ENCODE measurements at places on chromosomes 5 and 9. TPM values are rescaled to one million over a fixed set of nuclear protein-coding genes. Genes with fewer than 3 reads are reported as not detected.

DNA sequence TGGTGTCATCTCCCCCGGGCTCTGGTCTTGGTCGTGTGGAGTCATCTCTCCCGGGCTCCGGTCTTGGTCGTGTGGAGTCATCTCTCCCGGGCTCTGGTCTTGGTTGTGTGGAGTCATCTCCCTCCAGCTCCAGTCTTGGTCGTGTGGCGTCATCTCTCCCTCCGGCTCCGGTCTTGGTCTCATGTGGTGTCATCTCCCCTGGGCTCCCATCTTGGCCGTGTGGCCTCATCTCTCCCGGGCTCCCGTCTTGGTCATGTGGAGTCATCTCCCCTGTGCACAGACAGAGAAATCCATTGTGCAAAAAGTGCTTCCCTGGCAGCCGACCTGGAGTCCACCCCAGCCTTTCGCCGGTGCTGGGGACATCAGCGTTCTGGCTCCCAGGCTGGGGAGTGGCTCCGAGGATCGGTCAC lies 91.1 kb upstream of the CACNA1B start:
- H3K27me3 ChIP-seq = no peaks in the 10 kb centered on the region
- DNase-seq = no peak

DNA sequence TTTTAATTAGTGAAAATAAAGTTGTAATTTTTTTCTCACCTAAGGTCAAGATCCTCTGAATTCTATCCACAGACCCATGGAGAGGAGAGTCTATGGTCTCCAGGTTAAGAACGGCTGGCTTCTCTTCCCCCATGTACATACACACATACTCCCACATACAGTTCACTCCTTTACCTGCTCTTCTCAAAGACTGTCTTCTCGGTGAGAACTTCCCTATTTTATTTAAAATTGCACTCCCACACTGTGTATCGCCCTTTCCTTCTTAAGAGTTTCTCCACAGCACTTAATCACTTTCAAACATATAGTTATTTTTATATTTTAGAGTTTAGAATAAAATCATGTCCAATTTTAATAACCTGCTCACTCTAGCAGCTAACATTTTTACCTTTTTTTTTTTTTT lies 3.6 kb upstream of the JADE2 start:
- H3K4me1 ChIP-seq = peaks cover 7% of the 10 kb centered on the region
- no peaks in the 10 kb centered on the region for H3K36me3 ChIP-seq
- H3K4me3 ChIP-seq = no peak overlapping the region
- no peaks in the 10 kb centered on the region for H3K27me3 ChIP-seq
- no peak overlapping the region for H3K27ac ChIP-seq
- DNase-seq = no peak

DPYSL3 gene
- total RNA-seq = 106 TPM

DNA sequence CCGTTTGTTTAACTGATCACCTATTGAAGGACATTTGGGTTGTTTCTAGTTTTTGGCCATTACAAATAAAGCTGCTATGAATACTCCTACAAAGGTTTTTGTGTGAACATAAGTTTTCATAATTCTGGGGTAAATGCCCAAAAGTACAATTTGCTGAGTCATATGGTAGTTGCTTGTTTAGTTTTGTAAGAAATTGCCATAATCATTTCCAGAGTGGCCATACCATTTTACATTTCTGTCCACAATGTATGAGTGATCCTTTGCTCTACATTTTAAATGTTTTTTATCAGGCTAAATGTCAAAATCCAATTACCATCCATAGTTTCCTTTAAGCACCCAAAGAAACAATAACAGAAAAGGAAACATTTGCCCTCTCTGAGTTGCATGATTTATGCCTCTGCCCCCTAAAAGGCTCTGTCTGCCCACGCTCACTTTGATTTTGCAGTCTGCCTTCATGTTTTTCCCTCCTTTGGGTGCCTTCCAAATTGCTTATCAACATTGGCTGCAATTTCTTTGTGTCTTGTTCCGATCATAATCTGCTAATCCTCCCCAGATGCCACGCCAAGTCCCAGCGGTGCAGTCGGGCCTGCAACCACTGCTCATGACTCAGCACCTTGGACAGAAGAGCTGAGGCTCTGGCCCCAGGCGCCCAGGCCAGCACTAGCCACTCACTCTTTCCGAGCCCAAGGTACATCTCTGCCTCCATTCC lies 339.2 kb downstream of the PIK3R1 start:
- H3K27ac ChIP-seq = no peak overlapping the region
- H3K27me3 ChIP-seq = no peaks in the 10 kb centered on the region
- no peak for DNase-seq
- no peak overlapping the region for H3K4me3 ChIP-seq

- H3K4me1 ChIP-seq = no peaks in the 10 kb centered on the region
- H3K36me3 ChIP-seq = no peaks in the 10 kb centered on the region
- H3K4me3 ChIP-seq = no peak overlapping the region
- H3K27ac ChIP-seq = no peak overlapping the region
- DNase-seq = no peak
Measured at GRCh38 chr5:25707093-25707492, 1062.3 kb upstream of the CDH10 start.

RXFP3 gene
- total RNA-seq = not detected

DNA sequence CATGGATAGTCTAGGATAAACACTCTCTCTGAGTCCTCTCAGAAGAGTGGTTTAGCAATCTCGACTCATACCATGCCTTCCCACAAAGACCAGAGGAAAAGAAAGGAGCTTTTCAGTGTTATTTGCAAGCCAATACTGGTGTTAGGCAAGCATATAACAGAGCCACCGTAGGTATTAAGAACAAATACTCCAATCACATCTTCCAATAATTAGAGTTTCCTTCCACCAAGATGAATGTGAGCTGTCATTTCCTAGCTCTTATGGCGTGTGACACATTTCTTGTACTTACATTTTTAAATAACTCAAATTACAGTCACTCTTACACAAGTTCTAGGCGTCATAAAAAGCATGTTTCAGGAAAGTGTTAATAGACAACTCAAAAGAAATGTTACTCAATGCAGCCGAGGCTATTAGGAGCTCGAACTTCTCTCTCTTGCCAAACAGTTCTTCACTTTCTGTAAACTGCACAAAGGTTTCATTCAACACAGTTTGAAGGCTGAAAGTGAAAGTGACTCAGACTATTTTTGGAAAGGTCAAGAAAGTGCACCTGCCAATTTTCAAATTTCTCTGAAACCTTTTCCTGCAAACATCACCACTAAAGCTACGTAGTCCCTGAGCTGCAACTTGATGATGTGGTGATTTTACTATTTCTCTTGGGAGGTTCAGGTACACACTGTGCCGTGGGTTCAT lies 153.8 kb downstream of the AUH start:
- H3K27me3 ChIP-seq = no peaks in the 10 kb centered on the region
- no peaks in the 10 kb centered on the region for H3K36me3 ChIP-seq
- no peak overlapping the region for H3K27ac ChIP-seq
- H3K4me1 ChIP-seq = peaks cover 19% of the 10 kb centered on the region
- no peak for DNase-seq

DNA sequence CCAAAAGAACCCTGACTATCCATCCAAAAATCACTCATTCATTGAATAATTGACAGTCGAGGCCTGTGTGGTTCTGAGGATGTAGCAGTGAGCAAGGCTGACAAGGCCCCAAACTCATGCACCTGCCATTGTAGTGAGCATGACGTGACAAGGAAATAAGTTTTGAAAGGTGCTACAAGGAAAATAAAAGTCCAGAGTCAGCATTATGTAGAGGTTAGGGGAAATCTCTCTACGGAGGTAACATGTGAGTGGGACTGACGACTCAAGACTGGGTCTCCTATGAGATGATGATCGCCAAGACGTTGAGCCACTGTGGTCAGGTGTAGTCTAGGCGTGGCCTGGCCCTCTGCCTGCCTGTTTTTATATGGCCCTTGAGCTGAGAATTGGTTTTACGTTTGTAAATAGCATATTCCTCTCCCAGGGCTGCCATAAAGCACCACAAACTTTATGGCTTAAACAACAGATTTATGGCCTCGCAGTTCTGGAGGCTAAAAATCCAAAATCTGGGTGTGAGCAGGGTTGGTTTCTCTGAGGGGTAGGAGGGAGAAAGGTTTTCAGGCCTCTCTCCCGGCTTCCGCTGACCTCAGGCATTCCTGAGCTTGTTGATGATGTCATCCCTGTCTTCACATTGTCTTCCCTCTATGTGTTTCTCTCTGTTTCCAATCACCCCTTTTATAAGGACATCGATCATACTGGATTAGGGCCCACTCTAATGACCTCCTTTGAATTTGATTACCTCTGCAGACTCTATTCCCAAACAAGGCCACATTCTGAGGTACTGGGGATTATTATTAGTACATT lies 206.4 kb upstream of the EGFLAM start:
- no peak for DNase-seq
- no peaks in the 10 kb centered on the region for H3K27me3 ChIP-seq
- H3K36me3 ChIP-seq = no peaks in the 10 kb centered on the region
- H3K4me3 ChIP-seq = no peak overlapping the region
- no peak overlapping the region for H3K27ac ChIP-seq

NLN gene
- 34.8 TPM for total RNA-seq

DNA sequence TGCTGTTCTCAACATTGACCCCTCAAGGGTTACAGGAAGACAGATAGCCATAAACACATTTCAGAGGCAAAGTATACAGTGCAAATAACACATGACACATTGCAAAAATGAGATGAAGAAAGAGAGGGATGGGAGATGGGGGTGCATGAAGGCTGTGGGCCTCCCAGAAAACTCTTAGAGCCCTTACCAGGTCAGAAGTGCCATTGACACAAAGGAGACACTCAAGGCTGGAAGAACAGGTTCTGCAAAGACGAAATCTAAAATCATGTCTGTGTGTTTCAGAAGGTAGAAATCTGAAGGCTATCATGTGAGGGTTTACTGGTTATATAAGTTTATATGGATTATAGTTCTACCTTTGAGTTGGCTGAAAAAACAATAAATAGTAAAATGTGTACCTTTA lies 318.8 kb downstream of the BNC2 start:
- no peaks in the 10 kb centered on the region for H3K4me1 ChIP-seq
- no peak overlapping the region for H3K27ac ChIP-seq
- H3K36me3 ChIP-seq = no peaks in the 10 kb centered on the region
- no peak overlapping the region for H3K4me3 ChIP-seq
- no peaks in the 10 kb centered on the region for H3K27me3 ChIP-seq

NUDCD2 gene
- 50.0 TPM for total RNA-seq

DNA sequence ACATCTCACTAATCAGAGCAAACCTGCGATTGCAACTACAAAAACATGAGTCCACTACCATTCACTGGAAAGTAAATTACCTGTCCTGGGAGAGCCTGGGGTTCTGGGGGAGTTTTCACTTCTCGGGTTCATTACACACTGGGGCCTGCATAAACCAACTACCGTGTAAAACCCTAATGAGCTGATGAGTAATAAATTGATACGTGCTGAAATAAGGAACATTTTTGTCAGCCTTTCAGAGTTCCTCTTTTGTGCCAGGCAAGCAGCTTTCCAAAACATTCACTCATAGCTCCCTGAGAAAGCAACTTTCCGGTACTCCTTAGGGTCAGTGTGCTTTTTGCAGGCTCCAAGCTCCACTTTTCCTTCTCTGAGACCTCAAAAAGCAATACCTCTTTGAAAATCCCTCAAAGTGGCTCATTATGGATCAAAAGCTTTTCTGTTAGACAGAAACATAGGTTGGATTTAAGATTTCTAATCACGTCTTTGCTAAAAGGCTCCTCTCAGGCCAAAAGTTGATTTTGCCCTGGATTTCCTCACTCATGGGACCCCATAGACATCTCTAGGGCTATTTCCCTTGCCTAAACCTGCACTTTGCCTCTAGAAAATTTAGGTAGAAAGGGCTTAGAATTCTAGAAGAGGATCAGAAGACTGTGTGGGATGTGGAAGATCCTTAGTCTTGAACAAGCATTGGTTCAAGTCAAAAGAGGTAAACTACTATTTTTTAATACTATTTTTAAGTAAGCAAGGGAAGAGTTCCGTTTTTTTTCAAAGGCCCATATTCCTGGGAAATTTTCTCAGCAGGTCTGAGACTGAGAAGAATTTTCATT lies 74.8 kb downstream of the ST8SIA4 start:
- DNase-seq = no peak
- H3K27ac ChIP-seq = peak overlapping the region; percentile 39
- H3K27me3 ChIP-seq = no peaks in the 10 kb centered on the region
- peaks cover 17% of the 10 kb centered on the region for H3K4me1 ChIP-seq

FGF10 gene
- total RNA-seq = not detected

CAMSAP1 gene
- 38.2 TPM for total RNA-seq

DNA sequence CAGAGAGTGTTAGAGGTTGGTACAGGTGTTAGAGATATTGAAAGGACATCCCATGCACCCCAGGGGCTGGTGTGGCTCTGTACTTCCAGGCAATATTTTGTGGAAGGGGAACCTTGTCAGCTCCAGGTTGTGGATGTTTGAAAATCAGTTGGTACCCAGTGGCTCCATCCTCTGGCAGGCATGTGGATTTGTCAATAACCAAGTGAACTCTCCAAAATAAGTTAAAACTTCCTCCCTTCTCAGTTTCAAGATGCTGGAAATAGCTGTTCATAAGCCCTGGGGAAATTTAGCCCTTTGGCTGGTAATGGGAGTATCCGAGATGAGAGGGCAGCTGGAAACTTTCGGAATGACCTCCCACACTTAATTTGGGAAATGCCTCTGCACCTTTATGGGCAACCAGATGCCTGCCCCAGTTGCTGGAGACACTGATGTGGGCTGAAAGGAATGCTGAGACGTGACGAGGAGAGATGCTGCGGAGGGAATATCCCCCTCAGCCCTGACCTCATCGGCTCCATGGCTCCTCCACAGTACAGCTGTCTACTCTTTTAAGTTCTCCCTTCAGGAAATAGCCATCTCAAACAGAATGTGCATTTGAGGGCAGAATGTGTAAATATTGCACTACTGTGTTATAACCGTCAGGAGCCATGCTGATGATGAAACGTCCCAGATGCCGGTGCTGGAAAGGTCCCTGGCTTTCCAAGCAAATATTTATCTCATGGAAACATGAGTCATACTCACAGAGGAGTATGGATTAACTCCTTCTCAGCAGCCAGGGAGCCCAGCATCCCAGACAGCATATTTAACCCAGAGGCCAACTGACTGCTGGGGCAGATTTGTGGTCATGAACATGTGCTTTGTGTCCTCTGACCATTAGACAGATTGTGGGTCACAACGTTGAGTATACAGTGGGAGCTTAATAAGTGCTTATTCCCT lies 29.5 kb downstream of the TGFBI start:
- H3K27me3 ChIP-seq = no peaks in the 10 kb centered on the region
- H3K4me3 ChIP-seq = no peak overlapping the region
- H3K4me1 ChIP-seq = peaks cover 57% of the 10 kb centered on the region

DNA sequence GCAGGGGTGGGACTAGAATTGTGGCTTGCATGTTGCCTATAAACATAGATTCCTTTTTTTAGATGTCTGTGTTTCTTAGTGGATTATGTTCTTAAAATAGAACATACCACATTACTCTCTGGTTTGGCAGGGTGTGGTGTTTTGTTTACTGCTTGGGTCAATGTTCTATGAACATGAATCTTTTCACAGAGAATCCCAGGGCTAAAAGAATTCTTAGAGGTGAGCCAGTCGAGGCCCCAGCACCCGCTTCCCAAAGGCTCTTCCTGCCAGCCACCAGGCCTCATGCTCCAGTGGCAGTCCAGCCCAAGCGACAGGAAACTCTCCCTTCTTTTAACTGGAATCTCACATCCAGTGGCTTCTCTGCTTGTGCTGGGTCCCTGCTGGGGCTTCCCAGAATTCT lies 126.6 kb downstream of the C9orf152 start:
- no peak overlapping the region for H3K4me3 ChIP-seq
- no peaks in the 10 kb centered on the region for H3K4me1 ChIP-seq
- no peaks in the 10 kb centered on the region for H3K36me3 ChIP-seq
- no peak overlapping the region for H3K27ac ChIP-seq
- DNase-seq = no peak
